M059J (cell line): ENCODE measurements at places on chromosomes 3 and 15.

GRCh38 chr3:67048715-67049074 is 50.6 kb downstream of the KBTBD8 start:
- DNase-seq = no peak

GRCh38 chr3:156599089-156599874 is 44.4 kb upstream of the SSR3 start:
- no peak for DNase-seq

DNA sequence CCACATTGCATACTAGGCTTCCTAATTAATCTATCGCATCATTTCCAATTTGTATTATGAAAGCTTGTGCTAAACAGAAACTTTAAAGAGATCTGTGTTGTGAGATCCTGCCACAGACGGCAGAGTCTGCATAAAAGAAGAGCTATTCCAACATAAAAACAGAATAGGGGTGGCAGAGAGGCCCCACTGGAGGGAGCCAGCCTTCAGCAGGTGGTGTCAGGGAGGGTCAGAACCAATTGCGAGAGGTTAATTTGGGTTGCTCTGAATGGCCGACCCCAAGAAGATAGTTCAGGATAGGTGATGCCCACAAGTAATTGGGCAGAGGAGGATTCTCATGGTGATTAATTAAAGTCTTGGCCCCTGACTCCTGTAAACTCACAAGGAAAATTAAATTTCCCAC is 74.8 kb downstream of the DCLK3 start:
- no peak for DNase-seq

DNA sequence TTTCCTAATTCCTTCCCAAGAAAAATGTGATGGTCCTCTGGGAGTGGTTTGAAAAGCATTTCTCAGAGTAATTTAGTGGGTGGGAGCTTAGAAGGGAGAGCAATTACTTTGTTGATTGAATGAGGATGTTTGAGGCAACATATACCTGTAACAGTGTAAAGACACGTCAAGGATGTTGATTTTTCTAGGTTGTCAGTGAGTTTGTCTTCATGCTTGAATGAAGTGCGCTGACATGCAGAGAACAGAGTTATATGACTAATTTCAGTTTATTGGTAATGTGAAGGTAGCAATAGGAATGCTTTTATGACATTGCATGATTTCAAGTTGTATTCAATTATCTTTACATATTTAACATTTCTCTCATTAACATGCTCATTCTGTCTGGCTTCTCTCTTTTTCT is 286.9 kb downstream of the NFKBIZ start:
- DNase-seq = no peak

GRCh38 chr3:152155246-152156020 is 113.3 kb upstream of the MBNL1 start:
- no peak for DNase-seq

- no peak for DNase-seq
These were observed 29.7 kb upstream of the SHC4 start for GRCh38 chr15:48993380-48993779.

DNA sequence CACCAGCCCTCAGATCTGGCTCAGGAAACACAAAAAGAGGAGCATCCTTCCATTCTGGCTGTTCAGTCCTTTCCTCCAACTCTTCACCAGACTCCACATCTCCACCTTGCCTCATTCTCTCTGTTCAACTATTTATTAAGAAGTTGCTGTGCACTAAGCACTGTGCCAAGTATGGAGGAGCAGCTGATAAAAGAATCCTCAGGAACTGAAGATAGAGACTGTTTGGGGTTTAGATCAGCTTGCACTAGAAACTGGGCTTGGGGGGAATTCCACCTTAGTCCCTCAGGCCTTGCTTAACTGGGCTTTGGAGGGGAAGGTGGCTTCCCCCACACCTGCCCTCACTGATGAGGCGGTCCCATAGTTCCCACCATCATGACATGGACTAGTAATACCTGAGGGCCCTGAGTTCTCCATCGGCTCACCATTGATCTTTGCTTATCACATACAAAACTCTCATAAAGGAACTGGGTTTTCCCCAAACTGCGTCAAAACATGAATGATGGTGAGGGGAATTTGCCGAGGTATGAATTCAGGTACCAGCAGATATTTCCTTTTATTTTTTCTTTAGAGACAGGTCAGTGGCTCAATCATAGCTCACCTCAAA is 1.7 kb upstream of the CCR8 start:
- no peak for DNase-seq

DNA sequence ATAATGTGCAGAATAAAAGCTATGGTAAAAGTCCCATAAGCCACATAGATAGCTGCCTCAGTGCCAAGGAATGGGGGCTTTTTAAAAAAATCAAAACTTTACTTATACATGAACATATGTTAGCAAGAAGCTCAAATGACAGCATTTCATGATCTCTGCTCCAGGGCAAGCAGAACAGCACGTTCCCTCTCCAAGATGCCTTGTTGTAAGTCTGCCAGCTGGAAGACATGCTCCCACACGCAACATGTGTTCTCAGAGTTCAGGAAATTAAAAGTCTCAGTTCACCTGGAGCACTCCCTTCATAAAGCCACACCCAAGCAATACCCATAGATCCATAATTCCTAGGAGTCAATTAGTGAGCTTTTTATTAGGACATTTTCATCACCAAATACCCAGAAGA is 52.2 kb downstream of the ABI3BP start:
- no peak for DNase-seq

DNA sequence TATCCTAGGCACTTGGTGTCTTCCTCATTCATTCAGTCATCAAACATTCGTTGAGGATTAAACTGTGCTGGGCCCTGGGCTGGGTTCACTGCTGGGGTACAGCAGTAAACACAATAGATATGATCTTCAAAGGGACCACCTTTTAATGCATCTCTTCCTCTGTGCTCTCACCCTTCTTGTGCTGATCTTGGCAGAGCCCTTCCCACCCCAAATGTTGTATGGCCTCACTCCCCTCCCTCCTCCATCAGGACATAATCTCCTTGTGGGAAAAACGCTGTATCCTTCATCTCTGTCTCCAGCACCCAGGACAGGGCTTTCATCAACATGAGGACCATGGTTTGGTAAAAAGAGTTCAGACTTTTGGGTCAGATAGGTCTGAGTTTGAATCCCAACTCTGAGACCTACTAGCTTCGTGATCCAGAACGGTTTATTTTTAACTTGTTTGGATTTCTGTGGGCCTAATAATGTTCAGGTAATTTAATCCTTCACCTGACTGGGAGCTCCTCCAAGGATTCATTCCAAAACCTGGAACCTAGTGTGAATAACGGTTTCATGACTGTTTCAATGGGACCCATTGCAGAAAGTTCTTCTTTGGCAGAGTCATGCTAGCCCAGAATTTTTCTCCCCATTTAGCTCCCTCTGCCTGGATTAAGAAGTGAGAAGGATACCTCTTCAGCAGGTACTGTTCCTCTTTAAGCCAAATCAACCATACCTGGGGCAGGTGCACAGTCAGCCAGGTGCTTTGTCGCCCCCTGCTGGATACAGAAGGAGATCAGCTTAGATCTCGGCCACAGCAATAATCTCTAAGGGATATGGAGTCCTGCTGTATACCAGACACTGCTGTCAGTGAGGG is 5.2 kb upstream of the WNT7A start:
- no peak for DNase-seq

- no peak for DNase-seq
These were observed 15.6 kb downstream of the FAH start for GRCh38 chr15:80168421-80168820.

DNA sequence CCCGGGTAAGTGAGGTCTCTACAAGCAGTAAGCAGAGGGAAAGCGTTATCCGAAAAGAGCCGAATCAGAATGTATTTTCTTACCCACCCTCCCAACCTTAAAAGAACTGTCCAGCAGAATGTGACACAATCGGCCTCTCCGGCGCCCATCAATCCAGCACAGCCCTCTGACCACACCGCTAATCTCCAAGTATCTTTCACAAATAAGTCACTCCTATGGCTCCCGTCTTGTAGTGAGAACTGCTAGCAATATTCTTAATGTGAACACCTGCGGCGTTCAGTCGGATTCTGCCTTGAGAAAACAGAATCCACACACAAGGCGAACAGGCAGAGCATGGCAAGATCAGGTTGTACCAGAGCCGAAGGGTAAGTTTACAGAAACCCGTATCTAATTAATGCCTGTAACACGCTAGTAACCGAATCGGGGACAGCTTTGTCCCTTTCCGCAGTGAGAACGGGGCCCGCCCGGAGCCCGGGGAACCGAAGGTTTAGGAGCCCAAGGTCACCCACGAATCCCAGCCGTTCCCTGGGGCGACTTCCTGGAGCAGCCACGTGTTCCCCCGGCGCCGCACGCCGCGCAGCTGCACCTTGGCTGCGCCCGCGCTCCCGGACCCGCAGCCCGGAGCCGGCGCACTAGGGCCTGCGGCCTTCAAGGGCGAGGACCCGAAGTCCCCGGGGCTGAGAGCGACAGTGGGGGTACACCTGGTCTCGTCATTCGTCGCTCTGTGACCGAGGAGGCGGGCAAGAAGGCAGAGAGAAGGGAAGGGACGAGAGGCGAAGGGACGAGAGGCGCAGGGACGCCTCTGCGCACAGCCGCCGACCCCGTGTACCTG is 672 bp downstream of the TFRC start:
- peak; percentile 74 for DNase-seq

DNA sequence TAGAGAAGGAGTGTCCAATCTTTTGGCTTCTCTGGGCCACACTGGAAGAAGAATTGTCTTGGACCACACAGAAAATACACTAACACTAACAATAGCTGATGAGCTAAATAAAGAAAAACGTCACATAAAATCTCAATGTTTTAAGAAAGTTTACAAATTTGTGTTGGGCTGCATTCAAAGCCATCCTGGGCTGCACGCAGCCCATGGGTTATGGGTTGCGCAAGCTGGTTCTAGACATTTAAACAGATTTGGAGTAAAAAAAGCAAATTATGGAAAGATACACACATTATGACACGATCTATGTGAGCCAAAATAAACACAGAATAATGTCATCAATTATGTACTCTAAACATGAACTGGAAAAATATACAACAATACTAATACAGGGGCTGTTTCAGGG is 703.3 kb upstream of the LMCD1 start:
- DNase-seq = no peak

DNA sequence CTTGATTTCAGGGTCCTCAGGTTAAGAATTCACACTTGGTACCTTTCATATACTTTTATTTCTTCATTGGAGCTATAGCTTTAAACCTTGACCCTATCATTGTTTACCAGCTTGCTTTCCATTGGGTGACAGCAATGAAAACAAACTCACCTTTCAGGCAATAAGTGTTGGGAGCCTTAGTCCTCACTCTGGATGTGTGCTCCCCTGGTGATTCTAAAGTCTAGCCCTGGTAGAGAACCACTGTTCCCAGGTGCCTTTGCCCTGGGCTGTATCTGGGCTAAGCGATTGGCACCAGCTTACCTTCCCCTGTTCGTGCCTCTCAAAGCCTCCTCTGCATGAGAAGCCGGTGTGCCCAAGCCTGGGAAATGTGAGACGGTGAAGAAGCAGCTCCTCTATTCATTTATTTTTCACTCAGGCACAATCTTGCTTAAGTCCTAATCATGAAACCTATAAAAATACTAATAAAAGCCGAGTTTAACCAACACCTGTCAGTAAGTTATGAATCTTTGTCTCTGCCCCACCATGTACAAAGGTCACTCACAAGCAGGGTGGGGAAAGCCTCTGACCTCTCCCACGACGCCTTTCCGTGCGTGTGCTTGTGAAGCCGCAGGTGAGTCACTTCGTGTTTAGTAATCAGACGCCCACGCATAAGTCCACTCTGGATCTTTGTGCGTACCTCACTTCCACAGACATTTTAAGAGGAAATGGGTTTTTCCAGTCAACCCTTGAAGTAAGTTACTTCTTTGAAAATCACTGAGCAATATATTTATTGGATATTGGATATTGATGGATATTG is 12.8 kb upstream of the ARRDC4 start:
- DNase-seq = peak; percentile 12

DNA sequence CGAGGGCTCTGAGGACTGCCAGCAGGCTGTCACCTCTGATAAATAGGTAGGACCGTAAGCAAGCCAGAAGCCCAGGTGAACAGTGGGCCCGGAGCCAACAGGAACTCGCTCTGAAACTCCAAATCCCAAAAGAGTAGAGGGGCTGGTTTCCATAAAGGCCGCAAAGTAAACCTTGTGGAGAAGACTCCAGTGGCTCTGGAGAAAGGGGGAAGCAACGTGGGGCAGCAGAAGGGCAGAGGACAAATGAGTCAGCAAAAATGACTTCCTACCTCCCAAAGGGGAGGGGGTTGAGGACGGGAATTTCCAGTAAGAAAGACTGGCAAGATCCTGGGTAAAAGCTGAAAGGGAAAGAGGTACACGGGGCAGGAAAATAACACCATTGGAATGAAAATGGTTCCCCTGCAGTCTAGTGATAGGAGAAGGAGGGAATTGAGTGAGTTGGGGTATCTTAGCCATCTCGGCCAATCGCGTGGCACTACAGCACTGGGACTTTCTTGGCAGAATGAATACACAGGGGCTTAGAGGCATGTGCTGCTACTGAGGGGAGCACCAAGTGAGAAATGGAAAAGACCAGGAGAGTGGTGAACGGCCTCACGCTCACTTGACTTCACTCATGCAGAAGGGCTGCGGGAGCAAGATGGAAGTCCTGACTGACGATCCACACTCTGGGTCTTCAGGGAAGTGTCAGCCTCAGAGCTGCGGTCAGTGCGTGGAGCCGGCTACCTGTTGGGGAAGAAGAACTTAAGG is 33.2 kb downstream of the BMF start:
- peak; percentile 49 for DNase-seq

DNA sequence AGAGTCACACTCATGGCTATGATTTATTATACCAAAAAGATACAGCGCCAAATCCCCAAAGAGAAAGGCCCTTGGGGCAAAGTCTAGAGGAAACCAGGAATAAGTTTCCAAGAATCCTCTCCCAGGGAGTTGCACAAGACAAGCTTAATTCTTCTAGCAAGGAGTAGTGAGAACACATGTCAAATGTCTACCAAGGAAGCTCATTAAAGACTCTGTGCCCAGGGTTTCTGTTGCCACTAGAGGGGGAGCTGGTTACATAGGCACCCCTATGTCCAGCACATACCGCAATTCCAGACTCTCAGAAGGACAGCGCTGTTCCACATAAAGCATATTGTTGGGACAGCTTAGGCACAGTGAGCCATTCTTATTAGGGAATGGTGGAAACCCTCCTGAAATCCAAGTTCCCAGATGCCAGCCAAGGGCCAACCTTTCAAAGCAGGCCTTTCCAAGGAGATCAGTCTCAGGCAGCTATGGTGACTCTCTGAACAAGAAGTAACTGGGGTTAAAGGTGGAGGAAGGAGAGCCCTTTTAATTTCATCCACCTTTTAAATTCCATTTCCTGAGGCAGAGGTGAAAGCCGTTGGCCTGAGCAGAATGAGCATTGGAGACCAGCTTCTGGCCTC is 194.2 kb downstream of the UACA start:
- peak; percentile 87 for DNase-seq

- no peak for DNase-seq
These were observed 76.7 kb downstream of the ADAMTS17 start for GRCh38 chr15:100264994-100265640.

DNA sequence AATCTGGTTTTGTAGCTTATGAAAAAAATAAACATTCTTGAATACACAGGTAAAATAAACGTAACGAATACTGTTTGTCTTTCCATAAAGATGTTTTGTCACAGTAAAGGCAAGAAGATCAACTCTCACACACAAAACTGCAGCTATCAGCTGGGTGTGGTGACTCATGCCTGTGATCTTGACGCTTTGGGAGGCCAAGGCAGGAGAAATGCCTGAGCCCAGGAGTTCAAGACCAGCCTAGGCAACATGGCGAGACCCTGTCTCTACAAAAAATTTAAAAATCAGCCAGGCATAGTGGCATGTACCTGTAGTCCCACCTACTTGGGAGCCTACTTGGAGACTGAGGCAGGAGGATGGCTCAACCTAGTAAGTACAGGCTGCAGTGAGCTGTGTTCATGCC is 39.6 kb downstream of the CBLB start:
- peak; percentile 49 for DNase-seq

GRCh38 chr3:50355829-50356552 is 3.3 kb downstream of the TMEM115 start:
- no peak for DNase-seq

GRCh38 chr3:170128977-170129431 is 52.5 kb downstream of the PHC3 start:
- DNase-seq = peak; percentile 46
